ENCODE measurements at places on chromosomes 2 and 18.
A peak's percentile ranks its signal among the peaks of the same experiment; 100 is the strongest.

- no peak for DNase-seq
Measured at GRCh38 chr18:53710080-53710479, 514.4 kb downstream of the MBD2 start.

GRCh38 chr2:215743066-215743465 lies 270.3 kb downstream of the MREG start:
- DNase-seq = no peak

DNA sequence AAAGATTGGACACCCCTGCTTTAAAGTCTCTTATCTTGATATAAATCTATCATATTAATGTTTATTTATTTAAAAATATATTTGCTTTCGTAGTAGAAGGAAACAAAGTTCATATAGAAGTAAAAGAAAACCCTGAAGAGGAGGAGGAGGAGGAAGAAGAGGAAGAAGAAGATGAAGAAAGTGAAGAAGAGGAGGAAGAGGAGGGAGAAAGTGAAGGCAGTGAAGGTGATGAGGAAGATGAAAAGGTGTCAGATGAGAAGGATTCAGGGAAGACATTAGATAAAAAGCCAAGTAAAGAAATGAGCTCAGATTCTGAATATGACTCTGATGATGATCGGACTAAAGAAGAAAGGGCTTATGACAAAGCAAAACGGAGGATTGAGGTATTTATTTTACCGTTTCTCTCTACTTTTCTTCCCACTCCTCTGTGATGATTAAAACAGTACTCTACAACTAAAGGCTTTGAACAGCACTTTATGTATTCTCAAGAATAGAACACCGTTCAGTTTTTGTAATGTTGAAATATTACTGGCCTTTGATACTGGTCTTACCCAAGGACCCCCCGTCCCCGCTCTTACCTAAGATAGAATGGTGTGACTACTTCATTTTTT lies 39.2 kb downstream of the EIF5B start:
- no peak for DNase-seq

- DNase-seq = peak; percentile 73
Measured at GRCh38 chr2:64283641-64284361, 139.6 kb upstream of the PELI1 start.

DNA sequence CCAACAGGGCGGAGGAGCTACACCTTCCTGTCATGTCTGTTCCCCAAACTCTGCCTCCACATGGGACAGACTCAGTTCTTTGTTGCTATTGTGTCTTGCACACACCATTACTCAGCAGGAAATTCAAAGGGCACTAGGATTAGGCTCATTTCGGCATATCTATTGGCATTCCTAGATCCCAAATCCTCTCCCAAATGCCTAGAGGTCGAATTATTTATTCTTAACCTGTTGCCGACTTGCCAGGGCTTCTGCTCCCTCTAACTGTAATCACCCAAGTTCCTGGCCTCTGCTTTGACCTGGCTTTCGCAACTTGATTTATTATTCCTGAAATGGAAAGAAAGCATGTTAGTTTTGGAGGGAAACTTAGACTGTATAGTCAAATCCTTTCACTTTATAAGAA lies 67.8 kb upstream of the ST6GAL2 start:
- no peak for DNase-seq

- DNase-seq = no peak
Measured at GRCh38 chr2:27916293-27916995, 25.9 kb downstream of the BABAM2 start.

GRCh38 chr18:37385846-37386778 lies 179.5 kb downstream of the CELF4 start:
- DNase-seq = peak; percentile 37

- peak; percentile 15 for DNase-seq
Measured at GRCh38 chr2:181915102-181915501, 23.6 kb downstream of the ITPRID2 start.

- no peak for DNase-seq
Measured at GRCh38 chr2:16152071-16152927, 211.9 kb downstream of the MYCN start.

GRCh38 chr18:44624052-44624451 lies 56.6 kb upstream of the SETBP1 start:
- no peak for DNase-seq

GRCh38 chr2:129491308-129491707 lies 488.2 kb upstream of the RAB6C start:
- no peak for DNase-seq

- DNase-seq = peak; percentile 68
Measured at GRCh38 chr2:234457421-234457820, 39.5 kb downstream of the ARL4C start.

DNA sequence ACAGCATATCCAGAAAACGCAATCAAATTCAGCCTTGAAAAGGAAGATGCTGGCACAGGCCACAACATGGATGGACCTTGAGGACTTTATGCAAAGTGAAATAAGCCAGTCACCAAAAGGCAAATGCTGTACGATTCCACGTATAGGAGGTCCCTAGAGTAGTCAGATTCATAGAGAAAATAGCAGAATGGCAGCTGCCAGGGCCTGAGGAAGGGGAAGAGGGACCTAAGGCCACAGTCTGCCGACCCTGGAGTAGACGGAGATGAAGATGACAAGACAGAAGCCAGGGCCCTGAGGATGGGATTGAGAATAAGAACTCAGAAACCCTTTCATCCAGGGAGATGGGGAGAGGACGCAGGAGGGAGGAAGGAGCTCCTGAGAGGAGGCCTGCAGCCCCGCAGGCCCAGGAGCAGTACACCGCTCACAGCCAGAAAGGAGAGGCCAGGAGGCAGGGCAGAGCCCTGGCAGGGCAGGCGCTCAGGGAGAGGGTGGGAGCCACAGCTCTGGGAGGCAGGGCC lies 8.1 kb upstream of the MTERF4 start:
- no peak for DNase-seq

GRCh38 chr18:23662309-23663263 lies at the start of gene ANKRD29:
Gene ANKRD29, minus strand, starts transcription at chr18:23662911. Its CDS starts 181 bp downstream, at chr18:23662730.
- peak; percentile 52 for DNase-seq

- DNase-seq = peak; percentile 13
Measured at GRCh38 chr2:101395545-101396315, 8.4 kb upstream of the CREG2 start.

DNA sequence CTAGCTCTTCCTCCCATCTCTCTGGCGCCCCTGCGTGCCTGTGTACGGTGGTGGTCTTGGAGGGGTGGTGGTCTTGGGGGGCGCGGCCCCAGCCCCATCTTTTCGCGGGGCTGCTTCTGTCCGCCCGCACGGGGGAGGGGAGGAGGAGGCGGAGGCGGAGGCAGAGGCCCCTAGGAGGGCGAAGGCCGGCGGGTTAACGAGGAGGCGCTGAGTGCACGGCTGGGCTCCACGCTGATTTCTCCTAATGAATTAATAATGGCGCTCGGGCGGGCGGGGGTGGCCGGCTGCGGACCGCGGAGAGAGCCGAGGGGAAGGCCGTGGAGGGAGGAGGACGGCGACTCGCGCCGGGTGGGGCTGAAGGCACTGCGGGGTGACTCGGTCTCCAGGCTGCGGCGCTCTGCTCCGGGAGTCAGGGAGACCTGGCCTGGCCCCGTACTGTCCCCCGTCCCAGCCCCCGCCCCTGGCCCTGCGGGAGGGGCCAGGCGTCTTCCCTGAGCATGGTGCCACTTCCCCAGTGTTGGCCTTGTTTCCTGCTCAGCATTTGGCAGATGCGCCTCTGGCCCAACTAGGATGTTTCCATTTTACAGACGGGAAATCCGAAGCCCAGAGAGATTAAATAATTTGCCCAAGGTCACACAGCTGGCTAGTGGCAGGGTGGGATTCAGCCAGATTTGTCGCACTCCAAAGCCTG lies 6.0 kb downstream of the GAREM2 start:
- DNase-seq = peak; percentile 28

DNA sequence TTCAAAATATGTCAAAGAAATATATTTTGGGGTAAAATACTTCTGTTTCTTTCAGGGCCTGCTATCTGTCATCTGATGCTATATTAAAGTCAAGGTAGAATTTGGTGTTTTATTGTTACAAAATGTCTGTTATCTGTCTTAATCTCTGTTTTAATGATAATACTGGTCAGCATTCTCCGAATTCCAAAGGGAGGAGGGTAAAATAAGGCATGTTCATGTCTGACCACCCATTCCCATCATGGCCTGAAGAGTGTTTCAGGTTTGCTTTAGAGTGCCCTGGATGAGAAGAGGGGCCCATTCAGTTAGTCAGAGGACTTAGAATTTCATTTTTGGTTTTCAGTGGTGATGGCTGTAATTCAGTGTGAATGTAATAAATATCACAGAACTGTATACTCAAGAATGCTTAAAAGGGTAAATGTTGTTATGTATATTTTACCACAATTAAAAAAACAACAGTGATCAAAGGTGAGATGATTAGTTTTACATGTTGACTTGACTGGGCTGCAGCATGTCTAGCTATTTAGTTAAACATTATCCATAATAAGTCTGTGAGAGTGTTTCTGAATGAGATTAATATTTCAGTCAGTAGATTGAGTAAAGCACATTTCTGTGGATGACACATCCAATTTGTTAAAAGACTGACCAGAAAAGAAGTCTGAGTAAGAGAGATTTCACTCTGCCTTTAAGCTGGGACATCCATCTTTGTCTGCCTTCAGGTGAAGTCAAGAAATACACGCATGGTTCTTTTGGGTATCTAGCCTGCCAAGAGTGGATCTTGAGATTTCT lies 467.9 kb upstream of the SYT4 start:
- DNase-seq = no peak

DNA sequence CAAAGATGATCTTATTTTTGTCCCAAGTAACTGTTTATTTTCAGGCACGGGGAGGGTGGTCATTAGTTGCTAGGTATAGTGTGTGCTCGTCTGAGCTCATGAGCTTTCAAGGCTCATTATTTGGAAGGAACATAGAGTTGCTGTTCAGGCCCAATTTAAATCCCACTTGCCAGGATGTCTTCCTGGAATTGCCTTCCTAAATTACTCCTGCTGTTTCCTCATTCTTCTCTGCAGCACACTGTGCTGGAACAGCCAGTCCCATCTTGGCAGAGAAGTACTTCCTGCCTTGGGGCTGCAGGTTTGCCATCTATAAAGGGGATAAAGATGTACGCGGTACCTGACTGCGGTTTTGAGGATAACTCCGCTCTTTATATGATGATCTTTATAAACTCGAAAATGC lies 37.3 kb downstream of the GREB1 start:
- DNase-seq = no peak

DNA sequence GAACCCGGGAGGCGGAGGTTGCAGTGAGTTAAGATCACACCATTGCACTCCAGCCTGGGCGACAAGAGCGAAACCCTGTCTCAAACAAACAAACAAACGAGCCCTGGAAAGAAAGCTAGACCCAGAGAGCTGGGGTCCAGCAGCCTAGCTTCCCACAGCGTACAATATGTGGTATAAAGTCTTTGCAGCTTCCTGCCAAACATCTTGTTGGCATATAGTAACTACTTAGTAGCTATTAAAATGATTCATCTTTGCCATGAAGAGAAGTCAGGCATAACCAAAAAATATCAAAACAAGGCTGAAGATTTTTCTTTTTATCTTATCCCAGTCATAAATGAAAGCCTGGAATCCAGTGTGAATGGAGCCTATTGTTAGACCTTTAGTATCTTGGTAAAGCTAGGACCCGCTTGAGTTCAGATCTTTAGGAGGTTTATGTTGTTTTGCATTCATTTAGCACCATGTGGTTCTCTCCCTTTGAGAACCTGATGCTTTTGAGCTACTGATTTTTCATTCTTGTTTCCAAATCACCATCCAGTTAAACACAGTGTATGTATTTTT lies 139.7 kb upstream of the NOSTRIN start:
- DNase-seq = no peak

DNA sequence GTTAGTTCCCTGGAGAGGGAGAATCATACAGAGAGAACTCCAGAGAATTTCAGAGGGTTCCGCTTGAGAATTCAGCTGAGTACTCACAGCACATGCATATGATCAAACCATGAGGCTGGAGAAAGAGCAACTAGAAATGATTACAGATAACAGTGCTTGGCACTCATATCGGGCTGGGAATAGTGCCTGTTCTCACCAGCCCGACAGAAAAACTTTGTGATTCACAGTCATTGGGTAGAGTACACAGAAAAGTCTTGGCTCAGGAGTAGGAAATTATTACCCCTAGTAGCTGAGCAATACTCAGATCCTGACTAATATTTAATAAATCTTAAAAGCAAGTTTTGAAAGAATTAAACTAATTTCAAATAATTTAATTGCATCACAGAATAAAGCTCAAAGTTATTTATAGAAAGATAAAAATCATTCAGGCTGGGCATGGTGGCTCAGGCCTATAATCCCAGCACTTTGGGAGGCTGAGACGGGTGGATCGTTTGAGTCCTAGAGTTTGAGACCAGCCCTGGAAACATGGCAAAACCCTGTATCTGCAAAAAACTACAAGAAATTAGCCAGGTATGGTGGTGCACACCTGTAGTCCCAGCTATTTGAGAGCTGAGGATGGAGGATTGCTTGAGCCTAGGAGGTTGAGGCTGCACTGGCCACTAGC lies 6.8 kb downstream of the WDPCP start:
- DNase-seq = no peak
